ENCODE measurements at places on chromosomes 5 and 9.

GRCh38 chr9:120710110-120710981 is 3.9 kb downstream of the MEGF9 start:
- DNase-seq, result peak; percentile 43

DNA sequence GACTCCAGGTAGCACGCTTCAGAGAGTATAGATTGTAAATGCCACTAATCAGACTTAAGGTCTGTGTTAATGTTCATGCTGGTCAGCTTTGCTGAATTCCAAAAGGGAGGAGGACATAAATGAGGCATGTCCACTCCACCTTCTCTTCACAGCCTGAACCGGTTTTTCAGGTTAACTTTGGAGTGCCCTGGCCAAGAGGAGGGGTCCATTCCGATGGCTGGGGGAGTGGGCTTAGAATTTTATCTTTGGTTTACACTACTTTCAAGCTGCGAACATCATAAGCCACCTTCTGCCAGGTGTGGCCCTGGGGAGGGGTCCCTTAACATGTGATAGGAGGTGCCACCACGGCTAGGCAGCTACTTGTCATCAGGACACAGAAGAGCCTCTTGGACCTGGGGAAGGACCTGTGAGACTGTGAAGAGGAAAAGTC is 24.2 kb downstream of the ABO start:
- DNase-seq, result peak; percentile 17

DNA sequence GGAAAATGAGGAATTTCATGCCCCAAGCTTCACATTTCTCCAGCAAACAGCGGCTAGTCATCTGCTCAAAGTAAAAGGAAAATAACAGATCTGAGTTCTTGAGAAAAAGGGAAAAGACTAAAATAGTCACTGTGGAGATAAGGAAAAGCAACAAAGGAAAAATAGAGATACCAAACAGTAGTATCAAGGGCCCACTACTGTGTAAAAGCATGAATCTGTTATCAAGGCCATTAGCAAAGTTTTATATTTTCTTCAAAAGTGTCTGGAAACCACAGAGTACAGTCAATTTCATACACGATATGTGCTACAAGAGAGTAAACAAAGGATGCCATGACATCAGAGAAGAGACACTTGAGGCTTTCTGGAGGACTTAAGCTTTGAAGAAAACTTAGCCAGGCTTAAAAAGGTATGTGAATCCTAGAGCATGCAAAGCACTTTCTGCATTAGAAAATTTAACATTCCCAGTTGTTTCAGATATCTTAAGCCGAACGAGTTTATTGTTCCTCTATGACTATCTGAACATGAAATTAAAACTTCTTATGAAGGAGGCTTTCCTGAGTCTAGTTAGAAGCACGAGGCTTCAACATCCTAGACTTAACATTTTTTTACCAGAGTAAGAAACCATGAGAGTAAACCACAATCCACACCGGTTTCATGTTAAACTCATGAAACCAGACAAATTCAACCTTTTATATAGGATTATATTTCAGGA is 1.2 kb downstream of the TTC33 start:
- DNase-seq, result peak; percentile 15

DNA sequence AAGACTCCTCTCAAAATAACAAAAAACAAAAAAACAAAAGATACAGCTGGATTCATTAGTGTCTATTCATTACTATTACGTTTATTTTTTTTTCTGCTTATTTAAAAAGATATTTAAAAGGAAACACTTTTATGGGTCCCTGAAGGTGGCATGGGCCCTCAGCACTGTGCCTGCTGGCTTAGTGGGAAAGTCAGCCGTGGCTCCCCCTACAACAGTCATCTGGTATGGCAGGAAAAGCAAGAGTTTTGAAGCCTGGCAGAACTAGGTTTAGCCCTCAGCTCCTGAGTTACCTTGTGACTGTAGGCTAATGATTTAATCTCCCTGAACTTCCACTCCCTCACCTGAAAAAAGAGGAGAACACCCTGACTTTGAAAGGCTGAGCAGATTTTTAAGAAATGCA is 135.6 kb downstream of the GOLPH3 start:
- no peak for DNase-seq

- DNase-seq, result no peak
Observed at GRCh38 chr9:126336736-126337325, 10.2 kb downstream of the MVB12B start.

DNA sequence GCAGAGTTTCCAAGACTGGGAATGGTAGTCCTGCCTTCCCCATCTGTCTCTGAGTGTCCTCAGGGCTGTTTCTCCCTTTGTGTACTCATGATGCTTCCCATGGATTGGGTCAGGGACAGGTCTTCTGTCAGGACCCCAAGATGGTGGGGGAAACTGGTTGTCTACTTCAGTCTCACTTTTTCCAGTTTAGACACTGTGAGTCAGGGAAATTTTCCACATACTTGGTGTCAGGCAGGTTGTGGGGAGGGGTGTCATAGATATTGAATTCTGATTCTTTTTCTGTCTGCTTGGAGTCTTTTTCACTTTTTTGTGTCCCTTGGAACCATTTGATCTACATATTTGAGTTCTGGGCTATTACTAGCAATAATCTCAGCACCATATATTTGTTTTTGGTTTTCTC is 10.3 kb downstream of the POLK start:
- no peak for DNase-seq

DNA sequence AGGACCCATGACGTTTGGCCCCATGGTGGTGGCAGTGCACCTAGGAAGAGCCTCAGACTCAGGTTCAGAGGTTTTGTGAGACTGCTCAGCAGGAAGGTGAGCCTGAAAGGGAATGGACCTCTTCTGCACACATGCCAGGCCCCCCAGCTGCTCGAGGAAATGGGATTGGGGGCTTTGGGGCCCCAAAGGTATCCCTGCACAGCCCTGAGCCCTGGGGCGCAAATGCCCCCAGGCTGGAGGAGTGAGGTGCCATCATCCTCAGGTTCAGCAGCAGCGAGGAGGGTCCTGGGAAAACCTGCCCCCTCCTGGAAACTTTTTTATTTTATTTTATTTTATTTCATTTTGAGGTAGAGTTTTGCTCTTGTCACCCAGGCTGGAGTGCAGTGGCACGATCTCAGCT is 171.8 kb upstream of the MVB12B start:
- DNase-seq, result no peak

DNA sequence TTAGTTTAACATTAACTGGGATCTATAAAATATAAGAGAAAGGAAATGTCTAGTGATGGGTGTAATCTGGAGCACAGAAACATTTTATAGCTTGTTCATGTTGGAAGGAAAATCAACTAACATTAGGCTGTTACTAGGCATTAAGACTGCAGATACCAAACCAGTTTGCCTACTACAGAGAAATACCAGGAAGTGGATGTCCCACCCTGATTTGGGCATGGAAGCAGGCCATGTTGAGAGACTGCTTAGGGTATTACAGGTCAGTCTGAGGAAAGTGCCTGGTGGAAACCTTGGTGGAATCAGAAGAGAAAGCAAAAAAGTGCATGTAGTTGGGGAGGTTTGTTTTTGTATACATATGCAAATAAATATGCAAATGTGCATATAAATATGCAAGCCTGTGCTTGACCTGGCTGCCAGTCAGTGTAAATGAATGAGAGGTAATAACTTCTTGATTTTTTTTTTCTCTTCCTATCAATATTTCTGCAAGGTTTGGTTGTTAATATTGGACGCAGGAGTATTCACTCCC is 9.6 kb upstream of the CCDC112 start:
- DNase-seq, result peak; percentile 62

GRCh38 chr5:135724617-135725016 is 109.8 kb upstream of the SLC25A48 start:
- DNase-seq, result no peak

DNA sequence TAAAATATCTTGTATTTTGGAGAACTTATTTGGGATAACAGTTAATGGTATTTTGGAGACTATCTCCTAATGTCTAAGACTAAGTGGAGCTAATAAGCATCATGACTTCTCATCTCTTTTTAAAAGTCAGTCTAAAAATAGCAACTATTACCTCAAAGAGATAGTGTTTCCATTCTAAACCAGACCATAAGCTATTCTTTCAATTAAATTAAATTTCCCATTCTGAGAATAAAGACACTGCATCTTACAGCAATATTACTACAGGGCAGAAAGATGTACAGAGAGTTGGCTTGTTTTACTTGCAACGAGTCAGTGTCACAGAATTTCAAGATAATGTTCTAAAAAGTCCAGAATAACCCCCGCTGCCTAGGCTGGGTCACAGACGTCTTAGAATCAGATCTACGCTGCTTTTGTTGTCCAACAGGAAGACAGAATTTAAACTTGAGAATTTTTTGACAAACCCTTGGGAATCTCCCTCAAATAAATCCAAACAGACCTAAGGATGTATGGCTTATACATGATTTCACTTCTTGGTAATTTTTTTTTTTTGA is 98.9 kb downstream of the USP20 start:
- no peak for DNase-seq

DNA sequence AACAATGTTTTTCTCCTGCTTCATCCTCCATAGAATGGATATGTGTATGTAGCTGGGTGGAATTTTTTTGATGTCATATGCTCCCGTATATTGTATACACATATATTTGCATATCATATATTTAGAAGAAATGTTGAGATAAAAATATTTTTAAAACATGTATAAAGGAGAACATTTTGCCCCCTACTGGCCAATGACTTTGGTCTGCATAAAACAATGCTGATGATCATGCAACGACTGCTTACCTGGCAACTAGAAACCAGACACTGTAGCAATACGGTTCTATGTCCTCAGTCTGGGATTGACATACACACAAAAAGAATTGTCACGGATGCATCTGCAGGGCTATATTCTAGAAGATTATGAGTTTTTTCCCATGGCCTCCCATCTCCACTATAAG is 503.6 kb downstream of the ELAVL2 start:
- peak; percentile 25 for DNase-seq

DNA sequence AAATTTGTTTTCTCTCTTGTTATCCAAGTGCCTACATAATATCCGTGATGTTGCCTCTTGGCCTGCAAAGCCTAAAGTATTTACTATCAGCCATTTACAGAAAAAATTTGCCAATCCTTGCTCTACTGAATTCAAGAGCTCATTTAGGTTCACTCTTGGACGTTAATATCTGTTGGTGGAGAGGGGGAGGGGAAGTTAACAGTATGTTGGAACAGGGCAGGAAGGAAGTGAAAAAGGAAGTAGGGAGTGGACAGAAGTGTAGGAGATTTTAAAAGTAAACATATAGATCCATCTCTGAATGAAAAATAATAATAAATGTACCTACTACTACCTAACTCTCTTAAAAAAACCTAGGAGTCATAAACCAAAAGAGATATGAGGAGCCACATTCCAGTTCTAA is 32.8 kb downstream of the ZNF608 start:
- no peak for DNase-seq

GRCh38 chr5:170357955-170358444 is 31.2 kb downstream of the KCNMB1 start:
- DNase-seq, result no peak

GRCh38 chr9:132094314-132094791 is 14.7 kb upstream of the MED27 start:
- peak; percentile 60 for DNase-seq

- DNase-seq, result peak; percentile 74
Observed at GRCh38 chr5:82164977-82165713, 113.0 kb downstream of the RPS23 start.

GRCh38 chr9:27053369-27054022 is 48.0 kb upstream of the LRRC19 start:
- no peak for DNase-seq

GRCh38 chr5:112010475-112010874 is 253.5 kb upstream of the NREP start:
- no peak for DNase-seq

GRCh38 chr5:115549154-115549553 is 4.6 kb upstream of the FEM1C start:
- DNase-seq, result no peak

- DNase-seq, result no peak
Observed at GRCh38 chr9:70106571-70106970, 62.9 kb downstream of the MAMDC2 start.

DNA sequence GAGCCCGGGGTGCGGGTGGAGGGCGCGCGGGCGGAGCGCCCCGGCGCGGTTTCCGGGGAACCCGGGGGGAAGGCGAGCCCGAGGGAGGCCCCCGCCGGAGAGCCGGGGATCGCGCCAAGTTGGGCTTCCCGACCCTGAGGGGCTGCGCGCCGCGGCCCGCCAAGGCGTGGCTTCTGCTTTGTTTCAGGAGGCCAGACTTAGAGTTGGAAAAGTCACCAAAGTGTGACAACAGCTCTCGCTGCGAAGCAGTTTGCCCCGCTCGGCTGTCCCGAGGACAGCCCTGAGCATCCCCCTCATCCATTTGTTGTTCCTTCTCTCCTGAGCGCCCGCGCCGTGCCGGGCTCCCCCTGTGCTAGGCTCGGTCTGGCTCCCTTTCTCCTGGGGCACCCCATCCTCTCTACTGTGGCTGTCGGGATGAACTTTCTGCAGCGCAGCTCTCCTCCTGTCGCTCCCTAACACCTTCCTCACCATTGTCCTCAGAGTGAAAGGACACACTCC is 410 bp downstream of the GLIPR2 start:
- DNase-seq, result no peak

GRCh38 chr5:18483451-18483850 is 849.2 kb downstream of the TAF11L14 start:
- peak; percentile 71 for DNase-seq

GRCh38 chr5:141954194-141954593 is 3.8 kb downstream of the PCDH12 start:
- no peak for DNase-seq

- DNase-seq, result no peak
Observed at GRCh38 chr5:52684051-52684450, 103.7 kb upstream of the ITGA1 start.

GRCh38 chr9:90098408-90098807 is 493.6 kb downstream of the GADD45G start:
- no peak for DNase-seq

- DNase-seq, result no peak
Observed at GRCh38 chr5:58622936-58623871, 40.3 kb downstream of the RAB3C start.

DNA sequence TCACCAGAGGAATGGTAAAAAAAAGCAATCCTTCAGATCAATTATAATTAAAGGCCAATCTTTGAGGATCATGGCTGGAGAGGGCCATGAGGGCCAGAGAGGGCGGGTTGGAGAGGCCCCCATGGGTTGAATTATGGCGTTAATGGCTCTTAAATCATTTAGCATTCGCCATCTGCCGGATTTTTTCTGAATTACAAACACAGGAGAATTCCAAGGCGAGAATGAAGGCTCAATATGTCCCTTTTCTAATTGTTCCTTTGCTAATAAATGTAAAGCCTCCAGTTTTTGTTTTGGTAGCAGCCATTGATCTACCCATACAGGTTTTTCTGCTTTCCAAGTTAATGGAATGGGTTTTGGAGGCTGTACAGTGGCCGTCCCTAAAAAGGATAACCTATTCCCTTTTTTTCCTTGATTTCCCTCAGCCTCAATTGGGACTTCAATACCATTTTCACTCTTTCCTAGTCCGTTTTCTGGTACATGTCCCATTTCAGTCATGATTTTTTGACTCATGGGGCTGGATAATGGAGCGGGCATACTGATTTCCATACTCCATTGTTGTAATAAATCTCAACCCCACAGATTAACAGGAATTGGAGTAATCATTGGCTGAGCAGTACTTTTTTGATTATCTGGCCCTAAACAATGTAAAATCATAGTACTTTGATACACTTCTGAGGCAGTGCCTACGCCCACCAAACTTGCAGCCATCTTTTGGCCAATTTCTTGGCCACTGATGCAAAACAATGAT is 6.7 kb upstream of the TMEM141 start:
- peak; percentile 41 for DNase-seq

Measured in epithelial cell of esophagus (primary cell).